GM18507 (cell line): ENCODE measurements at places on chromosomes 4 and X.

- peak; percentile 28 for DNase-seq
Measured at GRCh38 chr4:48268956-48269860, at the start of gene TEC. Gene TEC, minus strand, starts transcription at chr4:48269838. Its CDS starts 41,224 bp downstream, at chr4:48228614.

DNA sequence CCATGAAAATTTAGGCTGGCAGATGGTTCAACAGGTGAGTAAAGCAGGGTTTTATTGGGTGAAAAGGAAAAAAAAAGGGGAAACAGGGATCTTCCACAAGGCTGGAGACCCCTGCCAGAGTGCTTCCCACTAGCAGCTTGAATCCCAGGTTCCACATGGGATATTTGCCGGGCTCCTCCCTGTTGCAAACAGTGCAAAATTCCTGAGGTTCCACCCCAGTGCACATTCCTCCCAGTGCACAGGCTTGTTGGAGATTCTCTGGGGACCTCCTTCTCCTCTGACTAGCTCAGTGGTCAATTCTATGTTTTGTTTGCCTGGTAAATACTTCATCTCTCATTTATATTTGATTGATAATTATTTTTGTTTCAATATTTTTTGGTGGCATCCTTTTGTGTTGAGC is 66.4 kb upstream of the UGT2B15 start:
- DNase-seq = no peak

GRCh38 chr4:751676-752075 is 46.0 kb downstream of the PCGF3 start:
- no peak for DNase-seq

GRCh38 chr4:137611998-137612700 is 79.9 kb upstream of the PCDH18 start:
- DNase-seq = no peak

DNA sequence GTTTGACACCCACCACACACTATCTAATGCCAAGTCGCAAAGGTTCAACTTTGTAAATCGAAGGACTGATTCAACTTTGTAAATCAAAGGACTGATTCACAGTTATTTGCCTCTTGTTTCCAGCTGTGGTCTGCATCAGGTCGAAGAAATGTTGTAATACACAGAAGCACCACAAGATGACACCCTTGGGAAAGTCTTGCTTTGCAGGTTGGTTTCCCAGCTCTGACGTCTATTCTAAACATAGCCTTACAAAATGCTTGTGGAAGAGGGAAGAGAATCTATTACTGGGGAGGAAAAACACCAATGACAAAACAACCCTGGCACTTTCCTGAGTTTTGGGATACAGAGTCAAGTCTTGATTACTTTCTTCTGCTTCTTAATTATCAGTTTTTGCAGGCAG is 35.3 kb downstream of the SUPT20HL1 start:
- DNase-seq = peak; percentile 9

DNA sequence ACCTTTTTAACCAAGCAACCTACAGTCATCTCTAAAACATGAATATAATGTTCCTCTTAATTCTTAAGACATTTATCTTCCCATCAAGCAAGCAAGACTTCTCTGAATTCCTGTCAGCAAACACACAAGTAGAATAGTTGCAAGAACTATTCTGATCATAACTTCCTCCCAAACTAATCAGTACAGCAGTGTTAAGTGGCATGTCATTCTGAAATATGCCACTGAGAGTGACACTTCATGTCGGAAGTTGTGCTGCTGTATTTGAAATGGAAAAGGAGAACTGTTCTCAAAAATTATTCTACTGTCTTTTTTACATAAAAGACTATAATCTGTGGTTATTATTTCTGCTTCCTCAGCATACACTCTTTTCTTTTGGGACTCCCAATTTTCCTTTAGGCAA is 546.6 kb downstream of the PCDH18 start:
- DNase-seq = no peak

- no peak for DNase-seq
Measured at GRCh38 chrX:103830848-103831247, 1.2 kb downstream of the RAB9B start.

DNA sequence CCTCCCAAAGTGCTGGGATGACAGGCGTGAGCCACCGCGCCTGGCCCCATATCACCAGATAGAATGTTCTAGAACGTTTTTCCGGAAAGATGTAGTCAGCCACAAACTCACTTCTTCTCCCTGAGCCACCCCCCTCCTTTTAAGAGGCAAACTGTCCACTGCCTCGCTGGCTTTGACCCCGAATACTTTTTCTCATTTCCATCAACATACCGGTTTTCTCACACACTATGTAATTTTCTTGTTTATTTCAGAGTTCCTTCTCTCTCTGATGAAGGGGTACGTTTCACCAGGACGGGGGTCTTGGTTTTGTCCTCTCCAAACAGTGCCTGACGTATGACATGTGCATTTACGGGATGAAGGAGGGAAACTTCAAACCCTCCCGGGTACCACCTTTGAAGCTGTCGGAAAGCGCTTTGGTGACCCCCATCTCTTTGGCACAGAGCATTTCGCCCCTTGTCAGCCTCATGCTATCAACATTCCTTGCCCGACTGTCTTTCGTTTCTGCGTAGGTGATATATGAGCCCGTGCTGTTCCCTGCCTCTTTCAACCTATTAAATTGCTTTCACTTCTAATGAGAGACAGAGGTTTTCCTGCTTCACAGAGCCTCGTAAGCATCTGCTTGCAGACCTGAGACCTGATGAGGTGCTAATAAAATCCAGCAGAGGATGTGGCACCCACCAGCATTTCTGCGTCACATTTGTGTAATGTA is 73.8 kb downstream of the CRLF2 start:
- no peak for DNase-seq

DNA sequence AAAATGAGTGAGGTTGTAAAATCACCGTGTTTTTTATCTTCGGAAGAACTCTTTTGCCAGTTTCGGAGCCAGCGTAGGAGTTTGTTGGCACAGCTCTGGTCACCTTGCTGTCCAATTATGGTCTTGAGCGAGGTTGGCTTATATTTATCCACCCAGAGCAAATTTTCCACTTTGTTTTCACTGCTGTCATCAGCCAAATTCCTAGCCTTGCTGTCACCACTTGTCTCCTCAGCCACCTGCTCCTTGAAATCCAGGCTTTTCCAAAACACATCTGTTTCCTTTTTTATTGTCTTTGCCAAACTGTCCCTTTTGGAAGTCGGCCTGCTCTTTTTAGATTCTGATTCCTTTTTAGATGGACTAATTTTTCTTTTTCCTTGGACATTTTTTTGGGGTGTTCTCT is 57.6 kb downstream of the RFC1 start:
- no peak for DNase-seq

DNA sequence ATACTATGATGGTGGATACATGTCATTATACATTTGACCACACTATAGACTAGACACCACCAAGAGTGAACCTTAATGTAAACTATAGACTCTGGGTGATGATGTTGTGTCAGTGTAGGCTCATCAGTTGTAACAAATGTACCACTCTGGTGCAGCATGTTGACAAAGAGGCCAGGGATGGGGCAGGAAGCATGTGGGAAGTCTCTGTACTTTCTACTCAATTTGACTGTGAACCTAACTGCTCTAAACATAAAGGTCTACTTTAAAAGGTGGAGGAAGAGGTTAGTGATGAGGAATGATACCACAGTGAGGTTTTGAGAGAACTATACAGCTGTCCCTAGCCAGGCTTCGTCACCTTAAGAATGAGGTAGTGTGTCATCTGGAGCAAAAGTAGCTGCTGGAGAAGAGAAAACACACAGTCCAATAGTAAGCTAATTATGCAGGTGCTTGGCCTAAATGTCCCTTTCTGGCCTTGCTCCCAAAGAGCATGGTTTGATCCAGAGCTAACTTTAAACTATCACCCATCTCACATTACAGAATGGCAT is 38.4 kb downstream of the GRSF1 start:
- no peak for DNase-seq

DNA sequence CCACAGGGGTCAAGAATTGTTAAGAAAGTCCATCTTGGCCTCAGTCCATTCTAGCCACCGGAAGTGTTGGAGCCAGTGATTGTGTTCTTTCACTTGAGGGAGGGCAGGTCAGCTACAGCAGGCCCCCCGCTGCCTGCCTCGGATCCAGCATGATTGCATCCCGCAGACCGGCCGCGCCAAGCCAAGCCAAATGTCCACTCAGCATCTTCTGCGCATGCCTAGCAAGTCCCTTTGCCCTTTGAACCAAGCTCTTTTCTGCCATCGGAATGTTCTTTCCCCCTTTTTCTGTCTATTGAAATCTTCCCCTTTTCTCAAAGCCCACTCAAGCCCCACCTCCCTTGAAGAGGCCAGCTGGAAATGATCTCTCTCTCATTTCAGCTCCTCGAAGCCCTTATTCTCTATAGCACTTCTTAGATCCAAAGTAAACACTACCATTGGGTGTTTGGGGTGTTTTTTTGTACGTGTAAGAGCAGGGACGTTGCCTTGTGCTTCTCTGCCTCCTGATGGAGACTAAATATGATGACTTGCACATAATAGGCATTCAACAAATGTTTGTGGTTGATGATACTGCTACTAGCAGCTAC is 147.8 kb upstream of the BCOR start:
- DNase-seq = no peak

- no peak for DNase-seq
Measured at GRCh38 chr4:177487977-177488376, 45.7 kb upstream of the AGA start.
